CD4-positive, alpha-beta T cell treated with Interleukin-17A for 4 hours (primary cell): ENCODE measurements at places on chromosomes 5 and 9.

DNA sequence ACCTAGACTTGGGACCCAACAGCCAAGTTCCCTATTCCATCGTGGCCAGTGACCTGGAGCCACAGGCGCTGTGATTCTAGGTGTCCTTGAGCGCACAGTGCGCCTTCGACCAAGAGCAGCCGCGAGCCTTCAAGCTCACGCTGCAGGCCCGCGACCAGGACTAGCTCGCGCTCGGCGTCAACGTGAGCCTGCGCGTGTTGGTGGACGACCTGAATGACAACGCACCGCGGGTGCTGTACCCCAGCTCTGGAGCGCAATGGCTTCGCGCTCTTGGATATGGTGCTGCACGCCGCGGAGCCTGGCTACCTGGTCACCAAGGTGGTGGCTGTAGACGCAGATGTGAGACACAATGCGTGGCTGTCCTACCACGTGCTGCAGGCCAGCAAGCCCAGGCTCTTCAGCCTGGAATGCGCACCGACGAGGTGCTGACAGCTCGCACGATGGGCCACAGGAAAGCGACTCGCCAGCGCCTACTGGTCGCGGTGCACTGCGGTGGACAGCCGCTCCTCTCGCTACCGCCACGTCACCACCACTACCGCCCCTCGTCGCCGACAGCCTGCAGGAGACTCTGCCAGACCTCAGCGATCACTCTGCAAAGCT is 11.4 kb downstream of the PCDHGA12 start:
- no peak for DNase-seq

DNA sequence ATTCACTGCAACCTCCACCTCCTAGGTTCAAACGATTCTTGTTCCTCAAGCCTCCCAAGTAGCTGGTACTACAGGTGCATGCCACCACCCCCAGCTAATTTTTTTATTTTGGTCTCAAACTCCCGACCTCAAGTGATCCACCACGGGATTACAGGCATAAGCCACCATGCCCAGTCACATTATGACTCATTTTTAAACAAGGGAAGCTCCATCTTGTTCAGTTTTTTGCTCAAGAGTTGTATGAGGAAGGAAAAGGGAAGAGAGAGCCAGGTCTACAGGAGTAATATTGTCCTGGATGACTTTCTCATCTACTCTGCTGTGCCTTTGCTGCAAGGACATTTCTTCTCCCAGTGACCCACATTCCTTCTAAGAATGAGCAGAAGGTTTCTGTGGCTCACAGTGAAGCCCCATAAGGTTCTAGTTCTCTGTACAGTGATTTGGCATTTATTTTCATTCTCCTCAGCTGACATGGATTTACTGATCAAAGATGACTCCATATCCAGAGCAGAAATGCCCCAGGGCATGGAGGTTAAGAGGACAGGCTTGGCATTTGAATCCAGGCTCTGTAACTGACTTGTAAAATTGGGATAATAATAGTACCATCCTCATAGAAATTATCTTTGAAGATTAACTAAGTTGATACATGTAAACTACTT is 153.5 kb downstream of the CDH6 start:
- DNase-seq, result no peak

GRCh38 chr9:2874001-2874750 is 30.3 kb upstream of the PUM3 start:
- DNase-seq, result no peak

- no peak for DNase-seq
Observed at GRCh38 chr5:145495196-145495595, 339.9 kb downstream of the PRELID2 start.

DNA sequence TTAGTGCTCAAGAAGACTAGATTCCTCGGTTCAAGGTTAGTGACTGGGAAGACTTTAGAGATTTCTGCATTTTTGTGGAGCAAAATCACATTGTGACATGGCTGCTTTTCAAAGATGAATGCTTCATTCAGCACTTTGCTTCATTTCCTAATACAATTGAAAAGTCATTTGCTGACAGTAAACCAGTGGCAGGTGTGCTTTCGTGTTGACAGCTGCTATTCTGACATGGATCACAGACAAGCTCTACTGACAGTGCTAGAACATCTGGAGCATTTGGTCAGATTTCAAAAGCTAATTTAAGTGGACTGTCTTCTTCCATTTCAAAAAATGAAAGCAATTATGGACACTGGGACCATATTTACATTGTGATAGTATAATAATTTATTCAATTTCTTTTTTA is 1060.1 kb downstream of the PTPRD start:
- DNase-seq, result no peak

- DNase-seq, result no peak
Observed at GRCh38 chr9:80951675-80952074, 737.7 kb downstream of the TLE1 start.

DNA sequence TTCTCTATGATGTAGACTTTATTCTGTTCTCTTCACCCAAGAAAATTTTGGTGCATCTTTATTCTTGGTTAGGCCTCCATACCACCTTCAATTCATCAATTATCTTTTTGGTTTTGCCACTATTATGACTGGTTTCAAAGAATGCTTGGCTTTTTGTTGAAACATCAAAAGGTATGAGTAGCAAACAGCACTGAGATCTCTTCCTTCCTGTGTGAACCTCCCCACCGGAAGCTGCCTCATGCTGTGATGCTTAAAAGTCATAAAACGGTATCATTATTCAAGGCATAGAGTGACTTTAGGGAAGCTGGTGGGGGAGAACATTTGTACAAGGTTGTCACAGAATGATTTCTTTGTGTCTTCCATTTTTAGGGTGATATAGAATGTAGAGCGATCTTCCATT is 70.6 kb downstream of the IQGAP2 start:
- DNase-seq, result peak; percentile 80

DNA sequence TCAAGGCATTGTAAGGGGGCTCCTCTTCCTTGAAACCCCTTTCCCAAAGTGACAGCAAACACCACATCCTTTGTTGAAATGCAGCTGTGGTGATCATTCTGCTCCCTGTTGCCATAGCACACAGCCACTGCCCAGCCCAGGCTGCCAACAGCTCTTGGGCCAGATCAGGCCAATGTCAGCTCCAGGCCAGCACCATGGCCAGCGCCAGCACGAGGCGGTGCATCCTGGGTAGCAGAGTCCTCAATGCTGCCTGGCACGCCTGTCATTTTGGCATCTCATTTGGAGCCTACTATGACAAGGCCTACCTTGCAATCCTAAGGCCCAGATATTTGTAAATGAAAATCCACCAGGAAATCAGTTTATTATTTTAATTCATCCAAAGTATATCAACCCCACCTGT is 390.6 kb downstream of the DNAH5 start:
- DNase-seq, result no peak

GRCh38 chr5:59555596-59555995 is 337.9 kb downstream of the PDE4D start:
- no peak for DNase-seq

GRCh38 chr9:123005964-123006363 is 27.5 kb upstream of the GPR21 start:
- no peak for DNase-seq

DNA sequence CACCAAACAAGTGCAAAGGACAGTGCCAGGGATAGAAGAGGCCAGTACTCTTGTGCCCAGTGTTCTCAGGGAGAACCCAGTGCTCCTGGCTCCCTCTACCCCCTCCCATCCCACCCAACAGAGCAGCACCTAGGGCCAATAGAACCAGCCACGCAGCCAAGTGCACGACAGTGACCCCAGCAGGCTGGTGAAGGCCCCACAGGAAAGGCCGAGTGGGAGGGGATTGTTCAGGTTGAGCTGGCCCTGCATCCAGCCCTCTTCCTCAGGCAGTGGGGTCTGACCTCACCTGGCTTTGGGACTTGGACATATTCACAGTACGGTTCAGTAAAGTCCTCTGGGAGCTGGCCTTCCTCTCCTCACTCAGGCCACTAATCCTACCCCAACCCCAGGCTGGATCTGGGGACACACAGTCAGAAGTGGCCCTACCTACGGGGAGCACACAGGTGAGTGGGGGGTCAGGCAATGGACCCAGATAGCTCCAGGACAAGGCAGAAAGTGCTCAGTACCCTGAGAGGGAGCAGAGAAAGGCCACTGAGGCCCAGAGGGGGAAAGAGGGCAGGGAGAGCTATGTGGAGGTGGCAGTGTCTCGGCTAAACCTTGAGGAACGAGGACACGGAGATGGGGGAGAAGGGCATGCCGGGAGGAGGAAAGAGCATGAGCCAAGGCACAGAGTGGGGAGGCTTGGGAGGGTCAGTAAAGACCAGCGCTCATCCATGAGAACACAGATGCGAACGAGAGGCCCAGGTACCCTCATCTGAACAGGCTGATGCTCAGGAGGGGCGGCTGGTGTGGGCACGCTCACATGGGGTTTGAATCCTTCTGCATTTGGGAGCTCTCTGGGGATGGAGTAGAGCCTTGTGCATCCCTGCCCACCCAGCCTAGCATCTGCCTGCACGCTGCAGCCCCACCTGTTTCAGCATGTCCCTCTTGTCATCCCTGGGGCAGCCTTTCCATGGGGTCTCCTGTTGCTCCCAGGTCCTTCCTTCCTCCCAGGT is 25.6 kb downstream of the POLR1E start:
- no peak for DNase-seq

- DNase-seq, result no peak
Observed at GRCh38 chr5:135032999-135033861, 798 bp downstream of the PITX1 start.

GRCh38 chr5:74017786-74018211 is 391.8 kb downstream of the ARHGEF28 start:
- DNase-seq, result no peak

- DNase-seq, result no peak
Observed at GRCh38 chr5:179437341-179438001, 92.2 kb upstream of the ADAMTS2 start.

GRCh38 chr9:112020680-112021596 is 124.3 kb downstream of the UGCG start:
- DNase-seq, result no peak

- no peak for DNase-seq
Observed at GRCh38 chr5:147339313-147339712, 104.5 kb downstream of the STK32A start.

GRCh38 chr5:177412603-177413233 is 3.4 kb upstream of the F12 start:
- DNase-seq, result no peak

GRCh38 chr5:102855681-102856388 is 100.7 kb downstream of the PAM start:
- DNase-seq, result no peak

DNA sequence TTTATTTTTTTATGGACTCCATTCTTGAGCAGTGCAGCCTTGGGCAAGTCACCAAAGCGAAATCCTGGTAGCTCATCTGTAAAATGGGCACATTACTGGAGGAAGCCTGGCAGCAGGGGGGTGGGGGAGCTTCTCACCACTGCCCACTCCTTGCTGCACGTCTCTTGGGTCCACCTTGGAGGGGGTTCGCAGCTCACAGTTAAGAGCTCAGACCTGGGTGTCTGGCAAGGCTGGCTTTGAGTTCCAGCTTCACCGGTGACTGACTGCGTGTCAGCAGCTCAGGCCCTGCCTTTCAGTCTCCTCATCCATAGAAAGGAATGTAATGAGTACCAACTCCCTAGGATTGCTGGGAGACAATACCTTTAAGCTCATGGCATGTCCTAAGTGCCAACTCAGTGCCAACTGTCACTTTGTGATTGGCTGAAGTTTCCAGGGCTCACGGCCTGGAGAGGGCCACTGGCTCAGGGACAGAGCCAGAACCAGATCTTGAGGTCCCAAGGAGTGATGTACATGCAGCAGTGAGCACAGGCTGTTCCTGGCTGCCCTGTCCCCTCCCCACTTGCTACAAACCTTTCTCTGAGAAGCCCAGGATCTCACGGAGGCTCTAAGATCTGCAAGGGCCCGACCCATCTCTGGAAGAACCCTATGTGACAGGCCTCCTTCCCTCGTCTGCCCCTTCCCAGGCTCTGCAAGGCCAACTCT is 72.9 kb downstream of the C9orf50 start:
- no peak for DNase-seq

DNA sequence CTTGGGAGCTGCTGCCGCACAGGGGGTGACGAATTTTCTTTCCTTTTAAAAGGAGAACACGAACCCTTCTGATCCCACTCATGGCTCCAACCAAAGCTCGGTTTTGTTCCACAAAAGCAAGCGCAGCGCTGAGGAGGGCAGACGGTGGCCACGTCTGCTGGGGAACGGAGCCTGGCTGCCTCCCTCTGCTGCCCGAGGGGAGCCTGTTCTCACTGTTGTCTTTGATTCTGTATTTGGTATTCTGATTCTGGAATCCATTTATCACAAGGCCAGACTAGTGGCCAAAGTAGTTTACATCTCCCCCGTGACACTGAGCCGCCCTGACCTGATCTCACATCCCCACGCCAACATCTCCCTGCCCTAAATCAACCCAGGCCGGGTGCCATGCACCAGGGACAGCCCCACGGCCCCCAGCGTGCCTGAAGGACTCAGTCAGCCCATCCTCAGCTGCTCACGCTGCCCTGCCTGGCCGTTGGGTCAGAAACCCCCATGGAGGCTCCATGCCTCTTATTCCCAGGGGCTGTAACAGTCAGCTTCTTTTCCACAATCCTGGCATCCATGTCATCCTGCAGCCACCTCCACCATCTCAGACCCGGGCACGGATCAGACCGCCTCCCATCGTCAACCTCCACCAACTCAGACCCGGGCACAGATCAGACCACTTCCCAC is 6.7 kb upstream of the NSMF start:
- no peak for DNase-seq

GRCh38 chr5:33679791-33680190 is 212.0 kb downstream of the ADAMTS12 start:
- no peak for DNase-seq

DNA sequence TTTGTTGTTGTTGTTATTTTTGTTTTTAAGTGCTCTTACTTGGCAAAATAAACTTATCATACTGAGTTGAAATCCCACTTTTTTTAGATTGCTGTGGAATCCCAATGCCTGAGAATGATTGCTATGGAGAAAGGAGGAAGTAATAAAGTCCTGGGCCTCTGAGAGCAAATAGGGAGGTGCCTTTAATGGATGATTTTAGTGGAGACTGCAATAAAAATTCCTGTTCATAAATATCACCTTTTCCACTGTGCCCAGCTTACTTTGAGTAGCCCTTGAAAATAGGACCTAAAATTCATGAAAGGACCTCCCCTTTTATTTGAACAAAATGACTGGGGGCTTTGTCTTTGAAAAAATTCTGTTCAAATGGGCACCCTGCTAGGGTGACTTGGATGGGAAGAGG is 21.8 kb upstream of the ANKH start:
- DNase-seq, result no peak

DNA sequence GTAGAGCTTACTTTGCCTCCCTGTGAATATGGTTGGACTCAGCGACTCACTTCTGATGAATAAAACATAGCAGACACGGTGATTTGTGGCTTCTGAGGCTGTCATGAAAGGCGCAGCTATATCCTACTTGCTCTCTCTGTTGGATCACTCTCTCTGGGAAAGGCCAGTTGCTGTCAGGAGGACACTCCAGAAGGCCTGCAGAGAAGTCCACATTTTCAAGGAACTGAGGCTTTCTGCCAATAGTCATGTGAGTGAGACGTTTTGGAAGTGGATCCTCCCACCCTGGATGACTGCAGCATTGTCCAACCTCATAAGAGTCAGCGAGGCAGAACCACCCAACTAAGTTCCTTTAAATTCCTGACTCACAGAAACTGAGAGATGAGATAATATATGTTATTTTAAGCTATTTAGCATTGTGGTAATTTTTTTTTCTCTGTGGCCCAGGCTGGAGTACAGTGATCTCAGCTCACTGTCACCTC is 156.0 kb upstream of the MAST4 start:
- no peak for DNase-seq
